ENCODE measurements at places on chromosomes 12 and 14.

DNA sequence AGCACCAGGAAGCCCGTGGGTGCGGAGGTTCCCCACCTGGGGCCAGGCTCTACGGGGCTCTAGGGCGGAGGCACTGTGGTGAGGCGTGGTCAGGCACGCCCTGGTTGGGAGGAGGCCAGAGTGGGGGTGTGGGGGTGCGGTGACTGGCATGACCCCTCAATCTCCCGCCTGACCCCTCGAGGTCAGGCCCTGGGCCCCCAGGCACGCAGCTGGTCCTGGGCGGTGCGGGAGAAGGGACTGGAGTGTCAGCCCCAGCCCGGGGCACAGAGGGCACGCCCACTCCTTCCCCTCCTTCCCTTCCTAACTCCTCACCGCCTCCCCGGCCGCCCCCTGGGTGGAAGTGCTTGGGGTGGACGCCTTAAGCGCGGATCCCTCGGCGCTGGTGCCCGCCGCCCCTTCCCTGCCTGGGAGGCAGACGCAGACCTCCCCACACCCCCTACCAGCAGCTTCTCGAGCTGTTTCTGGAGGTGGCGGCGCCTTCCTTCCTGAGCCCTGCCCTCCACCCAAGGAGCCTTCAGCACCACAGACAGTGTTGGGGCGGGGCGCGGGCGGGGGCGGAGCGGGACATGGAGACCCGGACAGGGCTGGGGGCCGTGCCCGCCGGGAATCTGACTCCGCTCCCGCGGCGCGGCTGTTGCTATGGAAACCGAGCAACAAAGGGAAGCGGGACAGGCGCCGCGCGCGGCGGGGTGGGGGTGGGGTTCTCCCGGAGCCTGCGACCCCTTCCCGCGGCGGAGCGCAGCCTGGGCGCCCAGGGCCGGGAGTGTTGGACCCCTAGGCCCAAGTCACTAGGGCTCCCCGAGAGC lies 741 bp upstream of the CRIP2 start:
- peak; percentile 92 for DNase-seq

GRCh38 chr14:96681829-96682228 lies 115.4 kb upstream of the VRK1 start:
- no peak for DNase-seq

- no peak for DNase-seq
Observed at GRCh38 chr12:97235102-97235501, 227.5 kb upstream of the RMST start.

- no peak for DNase-seq
Observed at GRCh38 chr14:94644102-94644535, 31.9 kb downstream of the SERPINA3 start.

DNA sequence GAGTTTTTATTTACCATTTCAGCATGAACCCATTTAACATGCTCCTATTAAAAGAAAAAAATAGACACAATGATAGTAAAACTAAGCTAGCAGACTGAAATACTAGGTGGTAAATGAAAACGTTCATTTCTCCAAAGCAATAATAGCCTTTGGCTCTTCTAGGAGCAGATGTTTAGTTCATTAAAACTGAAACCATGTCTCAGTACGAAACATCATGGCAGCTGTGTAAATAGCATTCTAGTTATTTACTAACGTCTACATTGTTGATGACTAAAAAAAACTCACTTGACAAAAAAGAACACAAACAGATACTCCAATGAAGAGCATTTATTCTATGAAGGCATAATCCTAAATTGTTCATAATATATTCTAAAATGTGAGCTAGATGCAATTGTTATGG lies 17.9 kb downstream of the RECQL start:
- DNase-seq, result no peak

GRCh38 chr12:30044206-30044605 lies 260.5 kb upstream of the TMTC1 start:
- no peak for DNase-seq

DNA sequence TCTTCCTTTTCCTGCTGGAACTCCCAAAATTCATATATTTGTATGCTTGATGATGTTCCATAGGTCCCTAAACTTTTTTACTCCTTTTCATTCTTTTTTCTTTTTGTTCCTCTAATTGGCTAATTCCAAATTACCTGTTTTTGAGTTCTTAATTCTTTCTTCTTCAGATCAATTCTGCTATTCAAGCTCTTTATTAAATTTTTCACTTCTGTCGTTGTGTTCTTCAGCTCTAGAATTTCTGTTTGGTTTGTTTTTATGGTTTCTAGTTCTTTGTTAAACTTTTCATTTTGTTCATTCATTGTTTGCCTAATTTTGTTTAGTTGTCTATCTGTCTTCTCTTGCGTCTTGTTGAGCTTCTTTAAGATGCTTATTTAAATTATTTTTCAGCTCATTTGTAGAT lies 154.8 kb downstream of the TPH2 start:
- DNase-seq, result no peak

- no peak for DNase-seq
Observed at GRCh38 chr14:39435241-39435640, 3.0 kb upstream of the FBXO33 start.

GRCh38 chr14:50040895-50041465 lies 75.4 kb downstream of the VCPKMT start:
- DNase-seq, result no peak

GRCh38 chr12:92779902-92780301 lies 77.1 kb downstream of the PLEKHG7 start:
- no peak for DNase-seq

DNA sequence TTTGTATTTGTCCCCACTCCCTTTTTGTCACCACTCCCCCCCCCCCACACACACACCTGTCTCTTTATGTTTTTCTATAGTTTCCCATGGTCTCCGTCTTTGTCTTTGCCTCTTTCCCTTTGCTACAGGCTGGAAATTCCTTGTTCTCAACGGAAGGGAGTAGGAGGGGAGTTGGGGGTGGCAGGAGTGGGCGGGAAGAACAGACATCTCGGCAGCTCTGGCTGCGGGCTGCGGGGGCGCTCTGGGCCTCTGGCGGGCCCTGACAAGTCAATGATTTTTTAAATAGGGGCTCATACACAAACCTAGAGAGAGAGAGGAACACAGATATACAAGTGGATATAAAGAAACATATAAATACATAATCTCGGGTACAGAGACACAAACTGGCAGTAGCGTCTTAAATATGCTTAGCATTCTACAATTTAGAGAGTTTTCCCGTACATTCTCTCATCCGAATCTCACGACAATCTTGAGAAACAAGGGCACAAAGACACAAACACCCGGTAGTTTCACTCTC lies 2.4 kb upstream of the NAB2 start:
- DNase-seq, result peak; percentile 62

DNA sequence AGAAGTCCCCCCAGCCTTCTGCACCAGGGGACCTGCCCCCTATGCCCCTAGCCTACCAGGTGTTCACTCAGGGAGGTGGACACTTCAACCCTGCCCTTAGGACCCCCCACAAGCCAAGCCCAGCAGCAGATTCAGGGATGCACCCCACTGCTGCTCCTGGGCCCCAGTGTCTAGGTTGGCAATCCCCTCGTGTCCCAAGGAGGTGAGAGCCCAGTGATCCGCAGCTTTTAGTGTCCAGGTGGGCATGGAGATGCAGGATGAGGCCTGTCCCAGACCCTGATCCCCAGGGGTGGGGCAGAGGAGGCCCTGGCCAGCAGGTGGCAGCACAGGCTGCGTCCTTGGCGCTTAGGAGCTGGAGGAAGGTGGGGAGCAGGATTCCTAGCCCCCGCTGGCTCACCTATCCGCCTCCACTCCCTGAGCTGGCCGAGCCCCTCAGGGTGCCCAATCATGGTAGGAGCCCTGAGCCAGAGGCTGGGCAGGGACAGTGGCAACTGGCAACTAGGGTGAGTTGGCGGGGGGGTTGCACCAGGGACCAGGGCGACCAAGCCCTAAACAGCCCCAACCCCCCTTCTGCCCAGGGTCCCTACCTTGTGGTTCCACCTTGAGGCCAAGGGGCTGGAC lies 4.1 kb downstream of the CKB start:
- DNase-seq, result no peak

DNA sequence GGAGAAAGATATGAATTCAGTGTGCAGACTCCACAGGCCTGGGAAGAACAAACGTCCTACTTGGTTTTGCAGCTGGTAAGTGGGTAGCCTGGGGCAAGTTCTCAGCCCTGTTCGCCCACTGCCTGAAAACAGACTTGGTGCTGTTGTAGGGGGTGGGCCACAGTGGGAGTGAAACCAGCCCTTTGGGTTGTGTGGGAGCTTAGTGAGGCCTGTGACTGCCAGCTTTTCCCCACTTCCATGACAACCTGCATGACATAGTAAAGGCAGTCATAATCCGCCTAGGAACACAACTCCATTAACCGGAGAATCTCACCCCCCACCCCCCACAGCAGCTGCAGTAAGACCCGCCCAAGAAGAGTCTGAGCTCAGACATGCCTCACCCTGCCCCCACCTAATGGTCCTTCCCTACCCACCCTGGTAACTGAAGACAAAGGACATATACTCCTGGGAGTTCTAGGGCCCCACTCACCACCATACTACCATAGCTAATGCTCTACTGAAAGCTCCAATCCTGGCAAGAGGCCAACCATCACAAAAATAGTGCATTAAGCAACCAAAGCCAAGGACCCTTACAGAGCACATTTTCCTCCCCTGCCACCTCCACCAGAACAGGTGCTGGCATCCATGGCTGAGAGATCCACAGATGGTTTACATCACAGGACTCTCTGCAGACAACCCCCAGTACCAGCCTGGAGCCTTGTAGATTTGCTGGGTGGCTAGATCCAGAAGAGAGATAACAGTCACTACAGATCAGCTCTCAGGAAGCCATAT lies 39.8 kb upstream of the LMNTD1 start:
- DNase-seq, result no peak

GRCh38 chr14:88825503-88825902 lies 1.1 kb downstream of the TTC8 start:
- no peak for DNase-seq

- DNase-seq, result no peak
Observed at GRCh38 chr12:4267704-4268328, 5.7 kb upstream of the CCND2 start.

- DNase-seq, result no peak
Observed at GRCh38 chr12:104747955-104748354, 210.1 kb downstream of the SLC41A2 start.

GRCh38 chr12:80924437-80924836 lies 13.3 kb downstream of the LIN7A start:
- DNase-seq, result no peak

DNA sequence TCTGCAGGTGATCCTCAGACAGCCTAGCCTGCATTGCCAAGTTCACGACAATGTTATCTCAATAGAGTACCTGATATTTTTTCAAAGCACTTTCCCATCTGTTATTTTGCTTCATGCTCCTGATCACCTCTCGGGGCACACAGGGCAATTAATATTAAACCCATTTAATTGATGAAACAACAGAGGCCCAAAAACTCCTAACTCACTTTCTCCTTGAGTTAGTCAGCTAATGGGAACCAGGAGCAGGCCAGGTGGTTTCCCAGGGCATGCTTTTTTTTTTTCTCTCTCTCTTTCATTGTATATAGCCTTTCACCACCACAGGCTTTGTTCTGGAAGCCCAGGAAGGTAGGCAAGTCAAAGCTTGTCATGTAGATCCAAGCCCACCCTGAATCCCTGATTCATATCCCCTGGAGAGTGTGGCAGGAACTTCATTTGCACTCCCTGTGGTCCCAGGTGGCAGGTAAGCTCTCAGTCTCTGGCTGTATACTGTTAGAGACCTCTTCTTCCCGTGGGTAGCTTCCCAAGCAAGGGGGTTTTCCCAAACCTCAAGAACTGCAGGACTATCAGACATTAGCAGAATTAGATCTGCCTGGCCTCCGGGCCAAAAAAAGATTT lies 41.6 kb upstream of the MAP1LC3B2 start:
- no peak for DNase-seq

- no peak for DNase-seq
Observed at GRCh38 chr14:44369401-44370123, 137.5 kb downstream of the FSCB start.

GRCh38 chr14:84543859-84544258 lies 986.1 kb upstream of the FLRT2 start:
- DNase-seq, result no peak

DNA sequence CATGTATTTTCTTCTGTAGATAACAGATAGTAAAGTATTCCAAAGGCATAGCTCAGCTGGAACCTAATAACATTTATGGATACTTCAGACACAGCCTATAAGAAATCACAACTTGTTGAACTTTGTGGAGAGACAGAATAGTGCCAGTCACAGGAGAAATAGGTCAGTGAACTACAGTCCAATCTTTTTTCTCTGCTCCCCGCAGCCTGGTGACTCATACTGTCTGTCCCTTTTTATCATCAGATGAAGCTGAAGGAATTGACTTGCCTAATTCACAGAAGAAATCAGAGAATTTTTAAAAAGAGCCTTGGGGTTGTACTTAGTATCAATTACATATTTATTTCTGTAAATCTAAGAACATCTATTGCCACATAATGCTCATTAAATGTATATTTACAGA lies 222.3 kb downstream of the ALG10 start:
- DNase-seq, result no peak

- no peak for DNase-seq
Observed at GRCh38 chr14:94163796-94164195, 10.3 kb upstream of the PPP4R4 start.

DNA sequence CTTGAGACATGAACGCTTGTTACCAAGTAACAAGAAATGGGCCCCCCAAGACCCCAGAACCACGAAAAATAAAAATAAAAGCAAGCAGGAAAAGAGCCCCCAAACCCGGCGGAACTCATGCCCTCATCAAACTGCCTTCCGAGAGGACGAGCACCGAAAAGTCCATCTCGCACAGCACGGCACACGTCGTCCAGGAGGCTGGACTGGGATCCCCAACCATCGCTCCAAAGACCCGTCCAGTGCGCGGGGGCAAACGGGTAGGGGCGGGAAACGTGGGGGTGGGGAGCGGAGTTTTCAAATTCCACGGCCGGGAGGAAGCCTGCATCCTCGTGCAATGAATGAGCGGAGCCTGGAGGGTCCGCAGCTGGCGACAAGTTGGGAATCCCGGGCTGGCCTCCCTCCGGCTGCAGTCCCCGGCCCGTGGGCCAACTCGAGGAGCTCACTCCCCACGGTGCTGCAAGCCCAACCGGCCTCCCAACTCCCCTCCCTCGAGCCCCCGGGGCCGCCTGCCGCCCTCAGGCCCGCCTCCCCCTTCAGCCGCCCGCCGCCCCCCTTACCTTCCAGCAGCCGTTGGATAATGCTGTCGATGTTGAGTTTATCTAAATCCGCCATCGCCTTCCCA lies 484 bp downstream of the PPP1CC start:
- no peak for DNase-seq

DNA sequence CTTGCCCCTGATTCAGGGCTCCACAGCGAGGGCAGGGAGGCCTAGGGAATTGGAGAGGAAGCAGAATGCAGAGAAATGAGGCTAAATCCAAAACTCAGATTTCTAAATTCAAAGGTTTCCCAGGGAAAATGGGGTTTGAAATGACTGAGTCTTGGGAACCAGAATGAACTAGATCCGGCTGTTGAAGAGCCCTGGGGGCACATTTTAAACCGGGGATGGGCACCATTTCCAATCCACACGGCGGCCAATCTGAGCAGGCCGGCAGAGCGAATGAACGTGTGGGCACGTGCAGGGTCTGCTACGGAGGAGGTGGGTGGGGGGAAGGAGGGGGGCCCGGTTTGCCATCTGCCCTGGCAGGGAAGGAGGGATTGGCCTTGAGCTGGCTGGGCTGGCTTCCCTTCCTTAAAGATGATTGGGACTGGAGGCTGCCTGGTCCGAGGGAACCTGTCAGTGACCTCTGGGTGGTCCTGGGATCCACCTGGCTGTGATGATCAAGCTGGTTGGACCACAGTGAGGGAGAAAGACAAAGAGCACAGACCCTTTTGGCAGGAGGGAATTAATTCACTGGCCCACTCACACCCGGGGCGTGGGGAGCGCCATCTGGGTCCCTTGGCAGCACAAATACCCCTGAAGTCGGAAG lies 161.0 kb downstream of the RBM19 start:
- no peak for DNase-seq

GRCh38 chr14:61861320-61861865 lies 99.2 kb downstream of the SNAPC1 start:
- DNase-seq, result no peak

- no peak for DNase-seq
Observed at GRCh38 chr12:10033783-10034545, 3.5 kb downstream of the CLEC9A start.

Data from mesothelial cell of epicardium (in vitro differentiated cells).